ENCODE measurements at places on chromosomes 3 and 15.

GRCh38 chr3:46890132-46890531 lies 12.6 kb downstream of the PTH1R start:
- DNase-seq: no peak

- DNase-seq: no peak
These were observed 12.8 kb downstream of the THAP10 start for GRCh38 chr15:70879401-70879800.

DNA sequence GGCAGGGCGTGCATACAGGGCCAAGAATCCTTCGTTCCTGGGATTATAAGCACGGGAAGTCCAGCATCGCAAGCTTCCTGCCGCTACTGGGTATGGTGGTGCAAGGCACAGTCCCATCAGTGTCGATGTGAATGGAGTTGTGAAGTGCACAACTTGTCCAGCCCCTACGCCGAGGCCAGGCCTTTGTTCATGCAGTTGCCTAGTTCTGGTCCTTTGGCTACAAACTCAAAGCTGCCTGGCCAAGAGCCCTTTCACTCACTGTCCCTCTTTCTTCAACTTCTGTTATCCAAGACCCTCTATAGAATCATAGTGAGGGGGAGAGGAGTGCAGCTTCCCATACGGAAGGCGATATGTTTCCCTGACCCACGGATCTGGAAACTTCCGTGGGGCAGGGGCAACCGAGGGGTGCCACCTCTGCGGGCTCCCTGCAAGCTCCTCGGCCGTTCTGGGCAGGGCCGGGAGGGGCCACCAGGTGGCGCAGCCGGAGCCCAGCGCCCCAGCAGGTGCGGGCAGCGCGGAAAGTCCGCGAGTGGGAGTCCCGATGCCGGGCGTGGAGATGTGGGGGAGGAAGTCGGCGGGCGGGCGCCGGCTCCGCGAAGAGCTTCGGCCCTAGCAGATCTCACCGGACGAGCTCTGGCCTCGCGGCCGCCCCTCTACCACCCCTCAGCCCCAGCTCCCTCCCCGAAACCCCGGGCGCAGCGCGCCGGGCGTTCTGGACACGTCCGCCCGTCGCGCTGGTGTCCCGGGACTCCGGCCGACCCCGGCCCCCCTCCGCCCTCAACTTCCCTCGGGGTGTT lies 693 bp downstream of the RASGRP1 start:
- peak; percentile 85 for DNase-seq

GRCh38 chr3:94441494-94441847 lies 378.6 kb downstream of the NSUN3 start:
- no peak for DNase-seq

- DNase-seq: no peak
These were observed 6.6 kb upstream of the BCL2L10 start for GRCh38 chr15:52118969-52119749.

DNA sequence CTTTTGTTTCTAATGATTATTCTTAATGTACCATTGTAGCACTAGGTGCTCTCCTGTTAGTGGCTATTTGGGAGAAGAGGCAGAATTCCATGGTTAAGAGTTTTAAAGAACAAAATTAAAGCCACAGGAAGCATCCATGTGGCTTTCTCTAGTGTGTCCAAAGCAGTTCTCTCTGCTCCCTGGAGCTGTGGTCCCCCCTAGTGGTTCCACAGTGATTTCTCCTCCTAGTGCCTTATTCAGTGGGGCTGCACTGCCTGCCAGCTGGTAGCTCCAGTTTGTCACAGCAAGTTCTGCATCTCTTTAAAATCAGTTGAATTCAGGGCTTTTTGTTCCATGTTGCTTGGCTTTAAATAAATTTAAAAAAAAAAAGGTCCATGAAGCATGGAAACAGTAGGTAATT lies 39.6 kb upstream of the FAM98B start:
- no peak for DNase-seq

- DNase-seq: no peak
These were observed 80.5 kb downstream of the STT3B start for GRCh38 chr3:31613177-31613576.

- DNase-seq: no peak
These were observed 3.6 kb upstream of the CHRM5 start for GRCh38 chr15:33964665-33965040.
